NCI-H1694 treated with DMSO at 0.1 percent for 48 hours (cell line): ENCODE measurements at places on chromosomes 3 and 15.

DNA sequence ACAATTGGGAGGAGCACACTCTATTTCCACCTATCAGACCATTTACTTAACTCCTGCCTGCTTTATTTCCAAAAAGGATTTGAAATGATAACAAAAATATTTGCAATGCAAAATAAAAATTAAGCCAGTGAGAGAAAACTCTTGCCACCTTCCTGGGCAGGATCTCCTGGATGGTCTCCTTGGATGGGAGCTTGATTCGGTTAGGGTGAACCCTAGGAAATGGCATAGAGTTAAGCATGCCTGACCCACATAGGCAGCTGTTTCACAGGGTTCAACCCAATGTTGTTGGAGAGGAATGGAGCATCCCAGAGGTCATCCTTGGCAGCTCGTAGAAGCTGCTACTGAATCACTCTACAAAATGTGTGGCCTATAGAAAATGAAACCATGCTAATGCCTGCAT is 83.8 kb downstream of the TGFBR2 start:
- DNase-seq = no peak

DNA sequence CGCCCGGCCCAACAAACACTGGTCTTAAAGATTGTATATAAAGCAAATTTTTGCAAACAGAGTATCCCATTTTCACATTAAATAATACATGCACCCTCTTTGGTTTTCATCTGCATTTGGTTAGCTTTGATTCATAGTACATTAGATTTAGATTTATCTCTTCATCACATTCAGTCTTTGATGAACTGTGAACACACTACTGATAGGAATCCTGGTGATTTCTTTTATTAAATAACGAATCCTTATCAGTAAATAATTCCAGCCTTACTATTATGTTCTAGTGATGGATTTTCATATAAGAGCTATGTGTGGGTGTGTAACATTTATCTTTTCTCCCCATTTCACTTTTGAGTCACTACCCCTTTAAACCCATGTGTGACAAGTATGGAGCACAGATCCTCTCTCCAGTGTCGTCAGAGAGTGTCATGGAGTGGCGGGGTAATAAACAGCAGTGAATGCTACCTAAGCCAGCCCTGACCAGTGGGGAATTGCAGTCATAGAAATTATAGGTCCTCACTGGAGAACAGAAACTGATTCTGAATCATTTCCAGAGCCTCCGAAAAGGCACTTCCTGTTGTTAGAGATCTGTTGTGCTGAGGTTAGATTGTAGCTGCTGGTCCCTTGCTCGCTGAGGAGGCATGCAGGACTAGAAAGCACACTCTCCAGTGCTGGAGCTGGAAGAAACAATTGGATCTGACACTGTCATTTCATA is 22.0 kb downstream of the SLC7A14 start:
- no peak for DNase-seq

GRCh38 chr3:37591116-37591781 is 270.4 kb upstream of the CTDSPL start:
- DNase-seq = no peak

DNA sequence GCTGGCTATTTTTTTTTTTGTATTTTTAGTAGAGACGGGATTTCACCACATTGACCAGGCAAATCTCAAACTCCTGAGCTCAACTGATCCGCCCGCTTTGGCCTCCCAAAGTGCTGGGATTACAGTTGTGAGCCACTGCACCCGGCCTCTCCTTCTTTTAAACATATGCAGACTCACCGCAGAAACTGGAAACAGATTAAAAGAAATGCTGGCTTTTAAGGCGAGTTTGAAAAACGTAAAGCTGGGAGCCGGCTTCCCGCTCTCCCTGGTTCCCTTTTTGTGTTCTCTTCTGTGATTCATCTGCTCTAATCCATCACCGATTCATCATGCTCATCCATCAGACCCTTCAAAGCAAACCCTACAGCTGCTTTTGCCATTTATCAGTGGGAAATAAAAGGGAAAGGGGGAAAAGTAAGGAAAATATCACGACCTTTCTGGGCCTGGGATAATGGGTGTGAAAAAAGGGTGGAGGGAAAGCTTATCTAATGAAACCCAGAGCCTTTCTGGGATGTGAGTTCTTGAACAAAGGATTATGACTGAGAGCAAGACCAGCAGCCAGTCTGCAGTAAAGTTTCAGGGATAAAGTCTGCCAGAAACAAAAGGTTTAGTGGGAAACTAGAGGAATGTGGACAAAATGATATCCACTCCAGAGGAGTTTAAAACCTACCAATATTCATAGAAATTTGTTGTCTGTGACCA is 92.3 kb upstream of the LRIG1 start:
- no peak for DNase-seq

DNA sequence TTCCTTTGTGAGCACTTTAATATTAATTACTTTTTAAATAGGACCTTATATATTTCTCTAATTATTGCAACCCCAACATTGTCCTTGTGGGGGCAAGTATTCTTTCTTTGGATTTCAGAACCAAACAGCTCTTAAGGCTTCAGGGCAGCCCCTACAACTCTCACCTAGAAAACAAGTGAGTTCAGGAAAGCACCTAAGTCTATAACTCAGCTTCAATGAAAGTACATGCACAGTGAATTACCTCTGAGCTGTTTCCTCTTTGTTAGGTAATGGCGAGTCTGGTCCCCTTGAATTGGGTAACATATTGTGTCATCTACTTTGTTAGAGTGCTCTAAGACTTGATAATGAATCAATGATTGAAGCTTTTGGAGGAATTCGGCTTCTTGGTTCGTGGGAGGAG is 545.7 kb downstream of the NLGN1 start:
- no peak for DNase-seq

GRCh38 chr3:117822416-117822815 is 1112.8 kb downstream of the TUSC7 start:
- no peak for DNase-seq

GRCh38 chr3:17793542-17794195 is 51.2 kb upstream of the TBC1D5 start:
- no peak for DNase-seq

DNA sequence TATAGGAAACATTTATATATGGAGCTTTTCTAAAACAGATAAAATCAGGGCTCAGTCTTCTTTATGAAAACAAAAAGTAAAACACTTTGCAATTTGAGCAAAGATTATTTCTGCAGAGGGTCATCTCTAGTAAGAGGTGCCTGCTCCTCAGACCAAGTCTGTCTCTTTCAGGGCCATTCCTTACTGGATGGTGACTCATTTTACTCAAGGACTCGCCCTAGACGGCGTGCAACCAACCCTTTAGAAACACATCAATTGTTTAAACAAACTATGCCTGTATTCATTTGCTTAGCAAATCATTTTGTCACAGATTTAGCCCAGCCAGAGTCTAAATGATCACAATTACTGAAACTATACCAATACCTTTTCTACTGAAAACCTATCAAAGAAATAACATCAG is 242.8 kb upstream of the ICE2 start:
- DNase-seq = no peak

DNA sequence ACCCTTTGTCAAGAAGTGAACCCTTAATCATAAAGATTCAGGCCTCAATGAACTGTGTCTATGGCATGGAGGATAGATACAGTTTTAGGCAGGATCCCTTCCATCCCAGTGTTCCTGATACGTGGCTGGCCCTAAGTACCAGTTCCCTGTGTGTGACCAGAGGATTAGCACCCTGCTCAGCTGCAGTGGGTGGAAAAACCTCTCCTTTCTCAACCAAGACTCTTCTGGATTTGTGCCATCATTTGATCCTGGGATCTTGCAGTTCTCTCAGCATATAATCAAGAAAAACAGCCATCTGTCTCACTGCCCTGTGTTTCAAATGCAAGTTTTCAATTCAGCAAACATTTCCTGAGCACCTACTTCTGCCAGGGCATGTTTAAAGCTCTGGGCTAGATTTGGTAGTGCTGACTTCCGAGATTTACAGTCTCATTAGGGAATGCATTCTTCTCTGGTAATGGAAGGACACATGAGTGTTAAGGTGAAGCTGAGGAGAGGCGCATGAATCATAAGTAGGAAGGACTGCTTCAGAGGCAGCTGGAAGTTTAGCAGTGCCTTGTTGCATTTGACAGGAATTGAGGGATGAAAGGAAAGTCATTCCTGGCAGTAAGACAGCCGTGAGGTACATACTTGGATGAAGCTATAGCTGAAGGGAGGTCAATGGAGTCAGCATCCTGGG is 388.3 kb downstream of the MFSD1 start:
- DNase-seq = no peak

DNA sequence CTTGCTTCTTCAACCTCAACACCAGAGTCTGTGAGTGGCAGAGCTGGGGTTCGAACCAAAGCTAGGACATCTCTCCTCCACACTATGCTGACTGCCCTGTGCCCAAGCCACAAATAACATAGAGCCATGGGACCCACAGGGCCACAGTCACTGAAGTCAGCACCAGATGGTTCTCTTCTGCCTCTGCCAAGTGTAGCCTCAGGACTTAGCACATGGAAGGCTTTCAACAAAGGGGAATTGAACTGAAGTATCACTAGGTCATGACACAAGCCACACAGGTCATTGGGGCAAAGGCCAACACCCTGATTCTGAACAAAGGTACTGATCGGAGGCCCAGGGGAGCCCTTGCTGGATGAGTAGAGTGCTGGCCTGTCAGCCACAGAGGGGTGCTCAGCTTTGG is 83.6 kb downstream of the BDH1 start:
- DNase-seq = no peak

GRCh38 chr3:37484884-37485559 is 310.6 kb upstream of the LRRFIP2 start:
- no peak for DNase-seq

DNA sequence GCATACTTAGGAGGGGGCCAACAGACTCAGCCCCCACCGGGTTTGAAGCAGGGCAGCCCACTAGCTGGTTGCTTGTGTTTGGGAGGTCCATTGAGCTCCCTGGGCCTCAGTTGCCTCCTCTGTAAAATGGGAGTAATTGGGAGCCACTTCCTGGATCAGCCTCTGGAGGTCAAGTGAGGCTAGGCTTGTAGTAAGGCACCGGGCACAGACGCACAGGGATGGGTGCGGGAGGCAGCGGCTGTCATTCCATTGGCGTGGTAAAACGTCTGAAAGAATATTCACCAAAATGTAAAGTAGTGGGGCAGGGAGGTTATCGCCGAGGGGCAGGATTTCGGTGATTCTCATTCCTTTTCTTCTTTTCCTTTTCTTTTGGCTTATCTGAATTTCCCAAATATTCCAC is 64.6 kb downstream of the TLE3 start:
- DNase-seq = no peak

- DNase-seq = no peak
Measured at GRCh38 chr3:115628075-115628412, 4.7 kb downstream of the GAP43 start.

DNA sequence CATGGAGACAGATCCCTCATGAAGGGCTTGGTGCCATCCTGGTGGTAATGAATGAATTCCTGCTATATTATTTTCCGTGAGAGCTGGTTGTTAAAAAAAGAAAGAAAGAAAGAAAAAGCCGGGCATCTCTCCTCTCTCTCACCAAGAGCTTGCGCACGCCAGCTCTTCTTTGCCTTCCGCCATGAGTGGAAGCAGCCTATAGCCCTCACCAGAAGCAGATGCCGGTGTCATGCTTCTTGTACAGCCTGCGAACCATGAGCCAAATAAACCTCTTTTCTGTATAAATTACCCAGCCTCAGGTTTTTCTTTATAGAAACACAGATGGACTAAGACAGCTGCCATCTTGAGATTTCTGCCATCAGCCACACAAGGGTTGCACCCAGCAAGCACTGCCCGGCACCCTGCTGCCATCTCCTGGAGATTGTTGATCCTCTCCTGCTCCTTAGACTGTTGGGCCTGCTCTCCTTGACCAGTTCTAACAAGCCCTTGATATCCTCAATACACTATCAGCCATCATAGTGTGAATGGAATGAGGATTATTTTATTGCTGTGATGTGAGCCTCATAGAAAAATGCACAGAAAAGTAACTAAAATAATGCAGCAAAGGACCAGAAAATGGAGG is 3.5 kb upstream of the AHSG start:
- DNase-seq = no peak

- no peak for DNase-seq
Measured at GRCh38 chr3:70342149-70342548, 29.7 kb upstream of the MDFIC2 start.

DNA sequence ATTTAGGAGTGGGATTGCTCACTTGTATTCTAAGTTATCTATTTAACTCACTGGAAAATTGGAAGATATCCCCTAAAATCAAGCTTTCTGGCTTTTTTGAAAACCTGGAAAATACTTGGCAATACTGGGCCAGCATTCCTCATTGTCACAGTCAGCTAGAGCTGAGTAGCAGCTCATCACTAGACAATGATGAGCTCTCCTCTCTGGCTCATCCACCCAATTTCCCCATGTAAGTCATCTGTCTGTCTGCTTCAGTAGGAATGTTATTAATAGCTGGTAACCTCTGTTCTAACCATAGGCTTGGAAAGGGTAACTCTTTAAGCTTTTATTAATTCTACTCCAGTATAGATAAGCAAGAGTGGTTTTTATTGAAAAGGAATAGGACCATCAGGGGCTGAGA is 39.7 kb upstream of the PIK3R4 start:
- no peak for DNase-seq

- DNase-seq = no peak
Measured at GRCh38 chr3:160616716-160617115, 51.3 kb upstream of the KPNA4 start.

DNA sequence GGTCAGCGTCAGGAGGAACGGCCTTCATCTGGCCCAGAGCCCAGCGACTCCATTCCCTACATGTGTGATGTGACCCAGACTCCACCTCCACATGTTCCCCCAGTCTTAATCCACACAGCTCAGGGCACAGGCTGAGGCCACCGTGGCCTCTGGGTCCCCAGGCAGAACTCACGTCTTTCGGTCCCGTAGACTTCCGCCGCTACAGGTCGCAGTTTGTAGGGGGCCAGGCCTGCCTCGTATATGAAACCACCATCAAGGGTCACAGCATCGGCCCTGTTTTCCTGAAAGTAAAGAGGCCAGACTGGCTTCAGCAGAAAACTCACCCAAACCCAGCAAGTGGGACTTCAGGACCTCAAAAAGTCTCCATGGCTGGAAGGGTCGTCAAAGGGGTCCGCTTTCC is 8.6 kb downstream of the LTF start:
- no peak for DNase-seq

GRCh38 chr3:141735176-141735575 is 2.9 kb upstream of the RNF7 start:
- DNase-seq = no peak

DNA sequence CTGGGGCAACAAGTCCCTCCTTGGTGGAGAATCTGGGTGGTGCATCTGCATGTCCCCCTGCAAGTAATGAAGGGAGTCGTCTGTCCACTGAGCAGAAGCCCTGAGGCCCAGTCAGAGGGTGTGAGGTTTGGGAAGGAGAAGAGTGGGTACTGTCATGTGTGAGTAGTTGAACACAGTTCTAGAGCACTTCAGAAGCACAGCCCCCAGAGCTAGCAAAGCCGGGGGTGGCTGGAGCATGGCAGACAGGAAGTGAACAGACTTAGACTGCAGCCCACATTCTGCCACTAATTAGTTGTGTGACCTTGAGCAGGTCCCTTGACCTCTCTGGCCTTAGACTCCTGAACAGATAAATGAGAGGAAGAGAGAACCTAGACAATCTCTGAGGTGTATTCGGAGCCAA is 207.6 kb downstream of the UACA start:
- DNase-seq = no peak

GRCh38 chr3:43794776-43795175 is 104.0 kb downstream of the ABHD5 start:
- DNase-seq = no peak

- DNase-seq = no peak
Measured at GRCh38 chr3:43909149-43909548, 218.4 kb downstream of the ABHD5 start.
